ENCODE measurements at places on chromosomes 6 and 20. TPM values are rescaled to one million over a fixed set of nuclear protein-coding genes. Genes with fewer than 3 reads are reported as not detected.

The TSPO2 gene
- not detected for total RNA-seq

The PHACTR3 gene
- total RNA-seq, result not detected

The SLC22A2 gene
- not detected for total RNA-seq

The KCNK15 gene
- total RNA-seq, result 0.07 TPM

The TM9SF4 gene
- 45.6 TPM for total RNA-seq

The MEP1A gene
- not detected for total RNA-seq

The ASIP gene
- total RNA-seq, result not detected

The DEFB127 gene
- total RNA-seq, result not detected

The TCP11 gene
- 0.07 TPM for total RNA-seq

The PDE10A gene
- 18.9 TPM for total RNA-seq

The BMP7 gene
- total RNA-seq, result not detected

The RBBP8NL gene
- total RNA-seq, result not detected

The GPR6 gene
- total RNA-seq, result not detected

The HDGFL1 gene
- not detected for total RNA-seq

The SNTA1 gene
- 7.6 TPM for total RNA-seq

The LAMA2 gene
- total RNA-seq, result 5.8 TPM

The CALHM4 gene
- total RNA-seq, result 0.22 TPM

The APCDD1L gene
- 0.40 TPM for total RNA-seq

The IMPG1 gene
- not detected for total RNA-seq

The SLC17A1 gene
- not detected for total RNA-seq

The MUC22 gene
- not detected for total RNA-seq

The FRK gene
- 0.07 TPM for total RNA-seq

The DDO gene
- not detected for total RNA-seq

The KCNQ5 gene
- not detected for total RNA-seq

The RFX6 gene
- not detected for total RNA-seq

The ENPP5 gene
- not detected for total RNA-seq

The FAXC gene
- 0.27 TPM for total RNA-seq

The CPNE5 gene
- 9.3 TPM for total RNA-seq
